T1000 (cell line): ENCODE measurements at places on chromosomes 4 and X.
A peak's percentile ranks its signal among the peaks of the same experiment; 100 is the strongest.

DNA sequence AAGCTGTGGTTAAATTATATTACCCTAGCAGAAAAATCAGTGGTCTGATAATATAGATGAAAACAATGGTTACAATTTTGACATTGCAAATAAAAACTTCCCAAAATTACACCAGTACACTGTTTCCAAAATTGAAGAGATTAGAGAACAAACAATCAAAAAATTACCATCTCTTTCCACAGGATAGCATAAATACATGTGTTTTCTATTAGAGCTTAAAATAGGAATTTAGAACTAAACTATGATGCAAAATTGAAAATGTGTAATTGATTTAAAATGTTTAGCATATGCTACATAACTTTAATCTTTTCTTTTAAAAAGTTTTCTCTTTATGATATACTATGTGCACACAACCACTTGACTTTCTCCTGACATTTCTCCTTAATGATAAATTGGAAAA lies 6.7 kb downstream of the EDNRA start:
- DNase-seq: no peak

GRCh38 chrX:108736509-108737479 lies at the start of gene IRS4:
TSS of gene IRS4 (minus strand) at chrX:108736563.
- DNase-seq: no peak

DNA sequence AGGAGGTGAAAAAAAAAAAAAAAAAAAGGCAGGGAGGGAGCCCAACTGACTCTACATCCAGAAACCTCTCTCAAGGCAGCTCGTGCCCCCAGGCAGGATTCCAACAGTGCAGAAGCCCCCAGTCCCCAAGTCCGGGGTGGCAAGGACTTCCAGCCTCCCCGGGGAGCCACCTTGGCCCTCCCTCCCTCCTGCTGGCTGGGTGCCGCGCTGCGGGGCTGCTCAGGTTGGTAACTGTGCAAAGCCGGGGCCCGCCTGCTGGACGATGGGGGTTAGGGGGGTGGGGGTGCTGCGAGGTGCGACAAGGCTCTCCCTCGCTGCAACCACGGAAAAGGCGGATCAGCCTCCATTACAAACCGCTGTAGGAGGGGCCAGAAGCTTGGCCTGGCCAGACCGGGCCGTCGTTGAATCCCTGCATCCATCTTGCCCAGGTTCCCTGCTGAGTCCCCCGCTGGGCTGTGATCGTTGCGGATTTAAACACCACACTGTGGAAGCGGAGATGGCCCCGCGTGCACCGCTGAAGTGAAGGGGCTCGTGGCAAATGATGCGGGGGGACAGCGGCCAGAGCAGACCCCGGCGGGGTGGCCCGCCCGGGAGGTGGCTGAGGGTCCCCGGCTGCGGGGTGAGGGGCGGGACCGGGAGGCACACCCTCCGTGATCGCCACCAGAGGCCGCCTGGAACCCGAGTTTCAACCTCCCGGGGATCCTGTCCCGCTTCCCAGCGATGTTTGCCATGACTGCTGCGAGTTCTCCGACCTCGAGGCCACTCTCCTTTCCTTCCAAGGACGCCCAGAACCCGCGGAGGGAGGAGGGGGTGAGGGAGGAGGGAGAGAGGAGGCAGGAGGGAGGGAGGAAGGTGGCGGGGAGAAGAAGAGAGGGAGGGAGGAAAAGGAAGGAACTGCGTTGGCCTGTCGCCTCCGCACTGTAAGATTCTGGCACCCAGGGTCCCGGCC lies 58.0 kb upstream of the DDX3X start:
- peak; percentile 46 for DNase-seq

GRCh38 chr4:86834901-86835300 lies 14.3 kb downstream of the SLC10A6 start:
- no peak for DNase-seq

DNA sequence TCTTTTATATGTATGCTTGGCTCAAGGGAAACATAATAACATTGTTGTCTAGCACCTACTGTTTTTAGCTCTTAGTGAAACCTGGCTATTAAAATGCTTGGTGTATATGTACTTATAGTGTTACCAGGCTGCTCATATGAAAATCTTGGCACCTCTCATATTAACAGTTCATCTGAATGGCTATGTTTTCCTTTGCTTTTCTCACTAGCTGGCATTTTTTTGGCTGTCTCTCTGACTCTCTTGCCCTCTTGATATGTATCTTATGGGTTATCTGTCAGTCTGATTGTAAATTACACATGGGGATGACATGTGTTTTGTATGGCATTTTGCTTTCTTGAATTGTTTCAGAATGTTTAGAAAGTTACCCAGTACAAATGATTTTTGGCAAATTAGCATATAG lies 158.0 kb downstream of the ARHGAP24 start:
- DNase-seq: no peak

DNA sequence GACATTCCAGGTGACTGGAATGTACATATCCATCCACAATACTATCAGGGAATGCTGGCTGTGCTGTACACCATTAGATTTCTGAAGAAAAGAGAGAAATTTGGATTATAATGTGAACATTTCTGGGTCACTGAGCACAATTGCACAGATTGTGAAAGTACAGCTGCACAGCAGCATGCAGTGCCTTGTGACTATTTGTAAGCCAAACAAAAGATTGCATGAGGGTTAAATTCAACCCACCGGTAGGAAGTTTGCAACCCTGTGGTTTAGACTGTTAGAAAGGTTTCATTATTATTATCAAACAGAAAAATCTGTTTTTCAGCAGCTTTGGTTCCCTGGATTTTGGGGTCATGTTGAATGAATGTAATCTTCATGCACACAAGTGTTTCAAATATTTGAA lies 24.5 kb downstream of the DDIT4L start:
- no peak for DNase-seq

- DNase-seq: no peak
Measured at GRCh38 chr4:182015893-182016292, 227.3 kb upstream of the TENM3 start.

DNA sequence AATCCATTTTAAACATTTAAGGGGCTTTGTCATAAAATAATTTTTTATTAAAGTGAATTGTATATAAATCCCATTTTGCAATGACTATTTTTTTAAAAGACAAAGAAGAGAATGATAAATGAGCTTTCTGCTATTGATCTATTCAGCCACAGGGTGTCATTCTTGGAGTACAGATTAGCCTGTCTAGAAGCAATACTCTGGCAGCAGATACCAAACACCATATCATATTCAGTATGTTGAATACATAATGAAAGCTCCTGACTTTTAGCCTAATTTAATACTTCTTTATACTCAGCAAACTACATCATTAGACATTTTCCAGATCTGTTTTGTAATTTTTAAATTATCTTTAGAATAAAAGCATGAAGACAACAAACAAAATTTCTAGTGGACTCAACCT lies 496.3 kb downstream of the PDGFC start:
- no peak for DNase-seq

DNA sequence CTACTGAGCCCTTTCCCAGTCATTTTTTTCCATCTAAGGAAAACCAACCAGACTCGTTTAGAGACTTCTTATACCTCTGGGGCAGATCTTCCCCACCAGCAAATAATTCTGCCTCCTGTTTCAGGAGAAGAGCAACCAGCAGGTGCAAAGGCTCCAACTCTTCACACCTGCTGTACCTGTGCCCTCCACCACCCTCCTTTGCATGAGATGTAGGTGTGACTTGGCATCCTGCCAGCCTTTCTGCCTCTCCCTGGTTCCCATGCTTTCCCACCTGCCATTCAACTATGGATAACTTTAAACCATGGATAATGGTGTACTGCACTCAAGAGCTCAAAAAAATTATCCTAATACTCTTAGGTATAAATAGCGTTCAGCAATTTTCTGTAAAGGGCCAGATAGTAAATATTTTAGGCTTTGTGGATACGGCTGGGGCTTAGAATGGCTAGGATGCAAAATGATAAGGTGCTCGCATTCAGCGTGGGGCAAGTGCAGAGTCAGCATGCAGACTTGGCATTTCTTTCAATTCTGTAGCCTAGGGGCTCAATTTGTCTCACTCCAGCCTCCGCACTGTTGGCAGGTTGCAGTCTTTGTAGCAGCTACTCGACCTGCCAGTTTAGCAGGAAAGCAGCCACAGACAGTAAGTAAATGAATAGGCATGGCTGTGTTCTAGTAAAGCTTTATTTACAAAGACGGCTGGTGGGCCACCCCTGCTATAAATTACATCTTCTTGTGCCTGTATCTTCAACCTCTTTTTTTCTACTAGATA lies 79.8 kb downstream of the HCCS start:
- no peak for DNase-seq

- no peak for DNase-seq
Measured at GRCh38 chrX:15903186-15903681, 48.6 kb upstream of the AP1S2 start.

DNA sequence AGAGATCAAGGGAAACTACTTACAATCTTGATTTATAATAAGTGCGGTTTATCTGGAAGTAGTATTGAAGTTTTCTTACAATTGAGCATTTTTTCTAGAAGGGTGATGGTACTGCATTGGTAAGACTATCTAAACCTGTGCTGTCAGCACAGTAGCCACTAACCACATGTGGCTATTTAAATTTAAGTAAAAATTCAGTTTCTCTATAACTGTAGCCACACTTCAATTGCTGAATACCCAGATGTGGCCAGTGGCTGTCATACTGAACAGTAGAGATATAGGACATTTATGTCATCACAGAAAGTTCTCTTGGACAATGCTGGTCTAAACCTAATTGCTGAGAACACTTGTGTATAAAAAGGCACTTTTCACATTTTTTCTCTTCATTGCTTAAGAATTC lies 222.7 kb downstream of the CBR4 start:
- DNase-seq: no peak

DNA sequence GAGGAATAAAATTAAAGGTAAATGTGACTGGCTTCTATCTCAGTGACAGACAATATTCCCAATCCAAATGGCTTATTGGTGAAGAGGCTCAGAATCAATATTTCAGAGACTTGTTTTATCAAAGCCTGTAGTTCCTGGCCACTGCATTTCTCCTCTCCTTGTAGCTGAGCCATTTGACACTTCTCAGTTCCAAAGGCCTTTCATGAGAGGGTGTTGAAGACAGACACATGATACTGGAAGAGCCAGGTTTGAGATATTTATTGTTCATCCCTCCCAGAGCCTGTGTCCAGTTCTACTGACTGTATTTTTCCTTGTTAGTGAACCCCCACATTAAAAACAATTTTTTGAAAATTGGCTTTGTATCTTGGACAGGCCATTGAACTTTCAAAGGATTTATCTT lies 12.9 kb upstream of the INPP4B start:
- DNase-seq: no peak

DNA sequence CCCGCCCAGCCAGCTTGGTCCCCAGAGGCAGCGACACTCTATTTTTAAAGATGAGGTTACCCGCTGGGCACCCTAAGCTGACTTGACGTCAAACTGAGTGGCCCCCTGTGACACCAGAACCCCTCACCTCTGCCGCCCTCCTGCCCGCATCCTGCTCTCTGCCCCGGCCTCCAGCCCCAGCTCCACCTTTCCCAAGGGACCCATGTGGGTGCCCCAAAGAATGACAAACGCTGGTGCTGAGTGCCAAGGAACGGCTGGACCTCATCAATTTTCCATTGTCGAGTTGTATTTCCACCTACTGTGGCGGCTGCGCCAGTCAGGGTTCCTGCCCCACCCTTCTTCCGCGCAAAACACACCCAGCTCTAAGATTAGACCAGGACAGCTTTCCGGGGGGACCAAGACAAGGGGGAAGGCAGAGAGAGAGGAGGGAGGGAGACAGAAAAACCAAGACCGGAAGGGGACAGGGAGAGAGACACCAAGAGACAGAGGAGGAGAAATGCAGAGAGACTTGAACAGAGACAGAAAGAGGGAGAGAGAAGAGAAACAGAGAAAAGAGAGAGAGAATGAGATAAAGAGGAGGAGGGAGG lies 2.0 kb downstream of the PRKX start:
- DNase-seq: no peak

GRCh38 chr4:163350672-163351071 lies 7.0 kb downstream of the NPY5R start:
- no peak for DNase-seq

DNA sequence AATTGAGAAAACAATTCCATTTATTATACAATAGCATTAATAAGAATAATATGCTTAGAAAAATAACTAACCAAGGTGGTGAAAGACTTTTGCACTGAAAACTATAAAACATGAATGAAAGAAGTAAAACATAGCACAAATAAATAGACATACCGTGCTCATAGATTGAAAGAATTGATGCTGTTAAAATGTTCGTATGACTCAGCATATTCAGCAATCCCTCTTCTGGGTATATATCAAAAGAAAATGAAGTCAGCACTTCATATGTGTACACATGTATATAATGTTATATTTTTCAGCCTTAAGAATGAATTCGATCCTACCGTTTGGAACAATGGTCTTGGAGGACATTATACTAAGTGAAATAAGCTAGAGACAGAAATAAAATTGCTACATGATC lies 716.3 kb downstream of the GLUD2 start:
- no peak for DNase-seq

GRCh38 chr4:133638751-133639150 lies 489.7 kb downstream of the PCDH10 start:
- DNase-seq: no peak
